ENCODE measurements at places on chromosomes 11 and 22.

DNA sequence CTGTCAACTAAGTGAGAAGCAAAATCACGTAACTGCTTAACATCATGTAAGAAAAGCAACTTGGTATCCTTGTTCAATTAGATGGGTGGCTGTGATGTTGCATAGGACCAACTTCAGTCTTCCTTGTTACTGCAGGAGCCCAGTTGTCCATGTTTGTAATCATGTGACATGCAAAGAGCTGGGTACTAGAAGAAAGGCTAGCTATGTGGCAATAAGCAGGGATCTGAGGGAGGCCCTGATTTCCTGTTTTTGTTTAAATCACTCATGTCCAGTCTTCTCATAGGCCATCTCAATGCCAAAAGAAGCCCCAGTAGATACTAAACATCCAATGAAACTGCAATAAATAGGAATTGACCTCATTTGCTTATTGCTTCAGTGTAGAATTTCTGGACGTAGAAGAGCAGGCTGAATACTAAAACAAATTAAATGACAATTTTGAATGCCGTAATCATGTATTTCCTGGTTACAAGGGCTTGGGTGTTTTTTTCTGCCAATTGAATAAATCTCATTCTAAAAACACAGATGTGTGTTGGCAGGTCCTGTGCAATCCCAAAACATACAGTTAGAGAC, 140.8 kb upstream of the ARHGAP20 start:
- DNase-seq = no peak

- no peak for DNase-seq
Observed at GRCh38 chr11:14793546-14793945, 98.5 kb downstream of the CYP2R1 start.

- DNase-seq = no peak
Observed at GRCh38 chr22:49589811-49590210, 237.9 kb downstream of the BRD1 start.

DNA sequence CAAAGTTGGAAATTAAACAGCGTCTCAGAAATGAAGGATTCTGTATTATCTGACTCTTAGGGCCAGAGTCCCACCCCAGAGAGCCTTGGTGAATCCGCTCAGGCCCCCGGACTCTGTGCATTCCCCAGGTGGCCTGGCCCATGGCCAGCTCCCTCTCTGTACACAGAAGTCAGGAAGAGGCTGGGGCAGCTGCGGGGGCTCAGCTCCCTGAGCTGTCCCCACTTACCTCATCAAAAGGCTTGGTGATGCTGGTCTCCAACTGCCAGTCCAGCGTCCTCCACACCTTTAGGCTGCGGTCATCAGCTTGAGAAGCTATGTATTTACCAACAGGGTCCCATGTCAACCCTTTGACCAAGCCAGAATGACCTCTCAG, 35.0 kb downstream of the HIRA start:
- no peak for DNase-seq

- DNase-seq = no peak
Observed at GRCh38 chr11:12239396-12239795, 129.0 kb downstream of the MICAL2 start.

GRCh38 chr11:87063982-87064381, 26.2 kb downstream of the TMEM135 start:
- DNase-seq = no peak

DNA sequence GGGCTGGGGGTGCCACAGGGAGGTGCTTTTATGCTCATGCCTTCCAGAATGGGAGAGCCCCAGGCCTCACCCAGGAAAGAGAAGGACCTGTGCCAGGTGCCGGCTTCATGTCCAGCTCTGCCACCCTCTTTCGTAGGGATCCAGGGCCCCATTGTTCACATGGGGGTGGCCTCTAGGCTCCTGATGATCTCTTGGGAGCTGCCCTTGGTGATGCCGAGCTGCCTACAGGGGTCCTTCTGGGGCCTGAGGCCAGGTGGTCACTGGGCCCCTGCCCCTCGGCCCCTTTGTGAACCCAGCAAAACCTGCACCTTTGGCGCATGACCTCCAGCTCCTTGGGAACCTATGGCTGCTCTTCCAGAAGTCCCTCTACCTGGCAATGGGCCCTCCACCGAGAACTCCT, 41.4 kb upstream of the SMIM38 start:
- no peak for DNase-seq

- peak; percentile 15 for DNase-seq
Observed at GRCh38 chr11:84146826-84147225, 860.7 kb upstream of the CCDC90B start.

DNA sequence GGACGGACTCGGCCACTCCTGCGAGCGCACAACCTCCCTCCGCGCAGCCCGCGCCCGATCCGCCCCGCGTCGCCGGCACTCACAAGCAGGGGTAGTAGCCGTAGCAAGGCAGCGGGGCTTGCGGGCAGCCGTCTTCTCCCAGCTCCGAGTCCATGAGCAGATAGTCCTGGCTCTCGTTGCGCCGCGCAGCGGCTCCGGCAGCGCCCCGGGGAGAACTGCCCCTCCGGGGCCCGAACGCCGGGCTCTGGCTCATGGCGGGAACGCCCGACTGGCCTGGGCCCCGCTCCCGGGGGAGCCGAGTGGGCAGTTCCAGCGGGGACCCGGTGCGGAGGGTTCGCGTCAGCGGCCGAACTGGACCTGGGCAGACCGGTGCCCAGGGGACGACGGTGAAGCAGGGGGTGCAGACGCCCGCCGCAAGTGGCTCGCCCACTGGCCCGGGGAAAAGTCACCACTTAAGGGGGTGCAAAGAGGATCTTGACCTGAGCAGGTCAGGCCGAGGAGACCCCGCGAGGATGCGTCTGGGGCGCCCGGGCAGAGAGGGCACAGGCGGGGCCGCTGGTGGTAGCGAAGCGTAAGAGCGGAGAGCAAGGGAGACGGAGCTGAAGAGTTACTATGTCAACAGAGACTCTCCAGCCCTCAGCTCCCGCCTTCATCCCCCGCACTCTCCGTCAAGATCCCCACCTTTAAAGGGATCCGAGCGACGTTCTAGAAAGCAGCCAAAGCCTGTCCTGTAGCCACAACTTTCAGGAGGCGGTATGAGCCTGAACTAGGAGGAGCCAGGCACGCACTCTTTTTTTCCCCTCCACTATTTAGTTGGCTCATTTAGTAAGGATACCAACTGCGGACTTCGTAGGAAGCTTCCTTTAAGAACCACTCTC, at the start of gene TRPC6:
Gene TRPC6, minus strand, starts transcription at position 757 of the 878 bp plus-strand sequence. Its CDS starts 504 bp downstream, at position 253.
- DNase-seq = peak; percentile 86

- no peak for DNase-seq
Observed at GRCh38 chr22:44537467-44537866, 39.4 kb upstream of the RTL6 start.

DNA sequence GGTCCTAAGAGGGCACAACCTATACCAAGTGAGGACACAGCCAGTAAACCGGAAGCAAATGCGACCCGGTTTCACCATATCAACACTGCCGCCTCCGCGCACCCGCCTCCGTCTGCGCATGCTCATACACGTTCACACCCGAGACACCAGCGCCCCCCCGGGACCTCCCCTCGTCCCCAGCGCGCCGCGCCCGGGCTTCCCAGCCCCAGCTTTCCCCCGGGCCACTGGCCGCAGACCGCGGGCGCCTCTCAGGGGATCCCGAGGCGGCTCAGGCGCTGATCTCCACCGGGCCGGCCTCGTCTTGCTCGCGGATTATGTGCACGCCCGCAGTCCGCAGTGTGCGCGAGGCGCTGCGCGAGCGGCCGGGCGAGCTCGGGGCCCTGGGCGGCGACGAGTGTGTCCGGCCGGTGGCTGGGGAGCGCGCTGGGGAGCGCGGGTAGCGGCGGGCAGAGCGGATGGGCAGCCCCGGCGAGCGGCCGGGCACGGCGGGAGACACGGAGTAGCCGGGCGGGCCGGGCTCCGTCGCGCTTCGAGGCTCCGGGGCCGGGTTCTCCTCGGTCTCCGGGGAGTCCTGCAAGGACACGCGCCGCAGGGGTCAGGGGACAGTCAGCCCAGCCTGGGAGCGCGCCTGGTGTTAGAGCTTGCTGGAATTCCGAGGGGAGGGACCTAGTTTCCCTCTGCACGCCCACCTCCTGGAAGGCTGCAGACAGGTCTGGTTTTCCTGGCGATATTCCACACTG, 2.0 kb downstream of the HEPN1 start:
- peak; percentile 83 for DNase-seq

GRCh38 chr11:129364143-129364654, 11.4 kb upstream of the BARX2 start:
- DNase-seq = peak; percentile 95

DNA sequence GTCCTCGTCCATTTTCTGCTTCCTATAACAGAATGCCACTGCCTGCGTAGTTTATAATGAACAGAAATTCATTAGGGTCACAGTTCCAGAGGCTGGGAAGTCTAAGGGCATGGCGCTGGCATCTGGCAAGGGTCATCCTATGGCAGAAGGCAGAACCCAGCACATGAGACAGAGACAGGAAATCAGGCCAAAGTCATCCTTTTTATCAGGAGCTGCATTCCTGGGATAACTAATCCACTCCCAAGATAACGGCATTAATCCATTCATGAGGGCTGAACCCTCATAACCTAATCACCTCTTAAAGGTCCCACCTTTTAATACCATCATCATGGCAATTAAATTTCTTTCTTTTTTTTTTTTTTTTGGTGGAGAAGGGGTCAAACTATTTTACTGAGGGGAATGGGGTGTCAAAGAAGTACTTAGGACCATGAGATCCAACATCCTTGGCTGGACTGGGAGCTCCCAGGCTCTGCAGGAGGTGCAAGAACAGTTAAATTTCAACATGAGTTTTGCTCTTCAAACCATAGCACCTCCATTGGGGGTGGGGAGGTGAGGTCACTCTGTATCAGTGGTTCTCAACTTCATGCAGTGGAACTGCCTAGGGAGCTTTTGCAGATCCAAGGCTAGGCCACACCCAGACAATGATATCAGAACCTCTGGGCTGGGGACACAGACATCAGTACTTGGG, 4.4 kb downstream of the TMEM109 start:
- DNase-seq = no peak

DNA sequence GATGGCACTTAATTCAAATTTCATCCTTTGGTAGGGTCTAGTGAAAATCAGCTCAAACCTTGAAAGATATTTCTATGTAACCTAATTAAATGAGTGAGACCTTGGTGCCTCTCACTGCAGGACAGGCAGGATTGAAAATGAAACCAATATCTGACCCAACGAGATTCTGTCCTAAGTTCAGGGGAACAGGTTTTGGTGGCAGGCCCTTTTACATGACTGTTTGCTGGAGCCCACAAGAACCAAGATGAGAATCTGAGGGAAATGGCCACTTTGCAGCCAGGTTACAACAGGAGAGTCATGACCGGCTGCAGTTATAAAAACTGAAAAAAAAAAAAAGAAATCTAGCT, 130.2 kb downstream of the TRIM44 start:
- DNase-seq = no peak

- DNase-seq = no peak
Observed at GRCh38 chr11:61832754-61833153, 4.7 kb downstream of the FADS2 start.

DNA sequence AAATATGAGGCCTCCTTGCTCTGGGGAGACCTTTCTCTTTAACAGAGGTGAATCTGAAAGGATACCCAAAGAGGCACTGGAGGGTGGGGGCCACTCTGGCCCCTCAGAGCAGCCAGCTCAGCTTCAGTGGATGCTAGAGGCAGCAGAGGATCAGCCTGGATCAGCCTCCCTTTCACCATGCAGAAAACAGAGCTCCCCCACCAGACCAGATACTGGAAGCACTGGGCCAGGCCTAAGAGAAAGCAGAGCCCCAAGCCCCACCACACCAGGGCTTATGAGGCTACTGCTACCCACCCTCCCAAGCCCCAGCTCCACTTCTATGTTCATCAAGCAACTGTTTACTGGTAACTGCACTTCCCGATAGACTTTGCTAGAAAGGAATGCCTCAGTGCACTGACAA, 4.0 kb upstream of the SLC43A3 start:
- DNase-seq = peak; percentile 44

- DNase-seq = peak; percentile 84
Observed at GRCh38 chr11:88886796-88887195, 179.0 kb downstream of the GRM5 start.

DNA sequence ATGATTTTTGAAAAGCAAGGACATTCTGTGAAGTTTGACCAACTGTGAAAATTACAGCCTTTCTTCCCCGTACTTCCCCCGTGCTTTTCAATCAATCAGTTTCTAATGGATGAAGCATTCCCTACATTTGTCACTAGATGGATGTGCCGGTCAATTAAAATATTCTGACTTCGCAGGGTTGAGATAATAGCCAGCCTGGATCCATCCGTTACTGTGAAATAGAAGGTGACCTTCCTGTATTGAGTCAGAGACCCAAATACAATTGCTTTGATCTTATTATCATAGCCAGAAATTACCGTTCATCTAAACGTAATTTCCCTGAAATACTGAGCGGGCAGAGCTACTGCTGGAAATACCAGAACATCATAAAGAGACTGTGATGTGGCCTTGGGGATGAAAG, 21.1 kb upstream of the PARVB start:
- DNase-seq = no peak

GRCh38 chr11:130180896-130181294, 21.3 kb downstream of the ST14 start:
- DNase-seq = no peak

GRCh38 chr22:23501708-23502107, 78.4 kb downstream of the IGLL1 start:
- no peak for DNase-seq

DNA sequence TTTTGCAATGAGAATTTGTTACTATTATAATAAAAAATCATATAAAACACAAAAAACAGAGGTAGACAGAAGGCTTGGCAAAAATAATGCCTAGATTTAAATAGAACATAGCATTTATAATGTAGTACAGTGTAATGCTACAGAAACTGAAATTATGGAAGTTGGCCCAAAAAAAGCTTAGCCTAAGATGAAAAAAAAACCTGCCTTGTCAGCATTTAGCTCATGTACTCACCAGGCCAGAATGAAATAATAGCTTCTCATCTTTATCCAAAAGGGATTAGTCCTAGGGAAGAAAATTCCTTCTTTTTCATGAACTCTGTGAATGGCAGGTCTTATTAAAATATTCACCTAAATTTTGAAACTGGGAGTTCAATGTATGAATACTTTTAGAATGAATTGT, 951.1 kb downstream of the LRRC4C start:
- DNase-seq = no peak

GRCh38 chr11:66676282-66676919, 1.3 kb downstream of the RBM4B start:
- DNase-seq = no peak

GRCh38 chr11:4886186-4886585, 4.5 kb downstream of the OR51T1 start:
- DNase-seq = no peak

DNA sequence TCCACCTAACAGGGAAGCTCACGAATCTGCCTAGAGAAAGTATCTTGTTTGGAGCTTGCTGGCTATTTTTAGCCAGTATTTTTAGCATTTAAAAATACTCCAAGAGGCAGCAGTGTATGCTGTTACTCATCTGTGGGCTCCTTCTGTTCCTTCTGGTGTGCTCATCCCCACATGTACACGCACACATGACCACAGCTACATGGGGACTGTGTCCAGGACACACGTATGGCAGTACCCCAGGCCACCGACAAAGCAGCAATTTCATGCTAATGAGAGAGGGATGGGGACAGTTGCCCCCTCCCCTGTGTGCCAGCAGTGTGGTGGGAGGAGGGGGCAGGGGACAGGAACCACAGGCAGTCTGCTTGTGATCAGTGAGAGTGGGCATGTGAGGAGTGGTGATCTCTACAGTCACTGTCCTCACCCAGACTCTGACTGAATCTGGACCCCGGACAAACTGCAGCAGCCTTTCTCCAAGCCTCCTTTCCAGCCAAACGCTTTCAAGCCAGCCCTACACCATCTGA, 16.4 kb downstream of the USP2 start:
- no peak for DNase-seq

All from GM23338 (cell line).